ENCODE measurements at places on chromosomes 13 and 19.

DNA sequence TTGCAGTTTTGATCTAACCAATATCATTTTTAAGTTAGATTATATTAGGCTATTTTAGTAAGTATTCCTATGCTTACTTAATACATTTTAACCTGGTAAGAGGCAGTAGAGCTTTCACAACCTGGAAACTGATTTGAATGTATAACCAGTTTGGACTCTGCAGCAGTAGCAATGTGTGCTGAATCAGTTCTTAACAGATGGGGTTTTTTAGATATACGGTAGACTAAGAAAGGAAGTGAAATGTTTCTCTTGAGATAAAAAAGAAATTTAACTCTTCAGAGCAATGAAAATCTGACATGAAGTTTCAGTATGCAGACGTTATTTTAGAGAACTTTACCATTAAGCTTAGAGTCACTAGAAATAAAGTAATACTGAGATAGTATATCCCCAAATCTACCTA lies 2.7 kb downstream of the NBEA start:
- DNase-seq: peak; percentile 48

- DNase-seq: peak; percentile 84
Observed at GRCh38 chr19:10603873-10604459, 16.9 kb upstream of the AP1M2 start.

DNA sequence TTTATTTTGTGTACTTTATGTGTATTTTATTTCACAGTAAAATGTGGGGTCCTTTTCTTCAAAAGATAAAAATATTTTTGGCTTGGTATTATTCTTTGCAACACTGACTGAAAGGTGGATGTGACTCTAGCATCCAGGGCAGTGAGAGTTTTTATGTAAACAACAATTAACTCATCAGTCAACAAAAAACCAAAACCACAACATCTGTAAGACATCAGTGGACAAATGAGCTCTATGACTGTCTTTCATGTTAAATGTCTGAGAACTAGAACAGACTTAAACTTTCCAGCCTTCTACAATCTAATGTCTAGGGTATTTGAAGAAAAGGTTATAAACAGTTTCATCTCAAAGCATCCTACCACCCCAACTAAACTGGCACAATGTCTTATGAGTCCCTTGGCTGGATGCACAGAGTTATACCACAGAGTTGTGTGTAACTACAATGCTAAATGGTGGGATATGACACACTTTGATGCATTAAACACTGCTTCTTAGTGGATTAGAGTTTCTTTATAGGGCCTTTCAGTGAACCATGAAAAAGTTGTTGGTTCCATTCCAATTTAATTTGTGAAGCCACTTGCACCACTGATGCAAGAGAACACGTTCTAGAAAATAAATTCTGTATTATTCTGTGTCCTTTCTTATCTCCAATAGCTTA lies 544.2 kb upstream of the KLF12 start:
- DNase-seq: no peak

DNA sequence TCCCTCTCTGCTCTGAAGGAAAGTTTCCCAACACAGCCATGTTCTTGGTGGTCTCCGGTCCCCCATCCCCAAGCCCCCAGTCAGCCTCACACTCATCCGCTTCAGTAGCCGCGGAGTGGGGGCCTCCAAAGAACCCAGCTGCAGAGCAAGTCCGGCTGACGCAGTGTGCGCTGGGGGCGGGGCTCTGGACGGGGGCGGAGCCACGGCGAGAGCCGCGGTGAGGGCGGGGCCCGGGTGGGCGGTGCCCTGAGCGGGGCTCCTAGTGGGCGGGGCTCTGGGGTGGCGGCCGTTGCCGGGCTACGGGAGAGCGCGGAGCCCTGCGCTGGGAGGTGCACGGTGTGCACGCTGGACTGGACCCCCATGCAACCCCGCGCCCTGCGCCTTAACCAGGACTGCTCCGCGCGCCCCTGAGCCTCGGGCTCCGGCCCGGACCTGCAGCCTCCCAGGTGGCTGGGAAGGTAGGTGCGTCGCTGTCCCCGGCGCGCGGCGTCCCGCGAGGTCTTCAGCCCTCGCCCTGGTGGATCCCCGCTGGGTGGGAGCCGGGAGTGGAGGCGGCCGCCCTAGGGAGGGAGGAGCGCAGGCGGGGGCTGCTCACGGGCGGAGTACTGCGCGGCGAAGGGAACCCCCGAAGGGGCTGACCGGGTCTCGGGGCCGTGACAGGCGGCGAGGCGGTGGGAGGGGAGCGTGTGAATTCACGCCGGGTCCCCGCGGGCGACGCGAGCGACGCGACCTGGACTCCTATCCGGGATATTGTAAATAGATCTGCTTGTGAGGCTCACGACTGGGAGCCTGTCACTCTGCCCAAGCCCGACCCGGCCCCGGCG lies 9.1 kb downstream of the TNFRSF19 start:
- DNase-seq: peak; percentile 93

DNA sequence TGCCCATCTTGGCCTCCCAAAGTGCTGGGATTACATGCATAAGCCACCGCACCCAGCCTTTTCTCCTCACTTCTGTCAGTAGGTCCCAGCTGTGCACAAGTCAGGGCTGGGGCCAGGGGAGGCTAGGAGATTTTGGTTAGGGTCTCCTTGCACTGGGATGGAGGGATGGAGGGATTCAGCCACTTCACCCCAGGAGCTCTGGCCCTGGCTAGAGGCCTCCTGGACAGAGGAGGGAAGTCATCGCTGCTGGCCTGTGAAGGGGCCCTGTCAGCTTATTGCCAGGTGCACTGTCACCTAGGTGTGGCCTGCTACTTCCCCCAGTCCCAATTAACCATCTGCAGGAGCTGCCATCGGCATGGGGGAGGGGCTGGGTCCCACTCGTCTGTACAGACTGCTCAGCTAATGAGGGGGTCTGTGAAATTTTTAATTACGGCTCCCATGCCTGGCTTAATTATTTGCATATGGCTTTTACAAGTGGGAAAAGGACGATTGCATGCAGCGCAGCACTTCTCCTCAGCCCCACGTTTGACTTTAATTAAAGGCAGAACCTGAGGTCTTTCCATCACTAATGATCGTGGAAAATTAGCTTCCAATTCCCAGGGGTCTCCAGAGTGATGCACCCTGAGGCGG lies 52.4 kb downstream of the CHST8 start:
- DNase-seq: no peak

DNA sequence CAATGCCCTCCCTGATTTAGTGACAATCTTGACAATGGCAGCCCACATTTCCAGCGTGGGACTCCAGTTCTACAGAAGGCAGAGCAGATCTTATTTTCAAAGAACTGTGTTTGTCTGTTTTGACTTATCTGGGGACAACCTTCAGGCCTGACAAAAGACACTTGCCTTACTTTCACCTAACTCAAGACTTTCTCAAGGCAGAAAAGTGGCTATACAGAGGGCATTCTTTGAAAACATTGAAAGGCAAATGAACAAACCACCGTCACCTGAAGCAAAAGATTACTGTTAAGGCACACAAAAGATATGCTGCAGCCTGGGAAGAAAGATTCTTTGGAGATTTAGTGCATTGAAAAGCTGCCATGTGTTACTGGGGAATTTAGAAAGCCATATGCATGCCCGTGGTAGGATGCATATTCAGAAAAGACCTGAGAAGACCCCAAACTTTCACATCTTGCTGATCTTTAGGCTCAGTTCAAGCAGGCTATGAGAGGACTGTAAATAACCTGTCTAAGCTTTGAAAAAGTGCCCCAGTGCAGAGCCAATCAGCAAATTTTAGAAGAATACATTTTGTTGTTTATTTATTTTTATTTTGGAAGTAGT lies 82.8 kb downstream of the TSC22D1 start:
- no peak for DNase-seq

DNA sequence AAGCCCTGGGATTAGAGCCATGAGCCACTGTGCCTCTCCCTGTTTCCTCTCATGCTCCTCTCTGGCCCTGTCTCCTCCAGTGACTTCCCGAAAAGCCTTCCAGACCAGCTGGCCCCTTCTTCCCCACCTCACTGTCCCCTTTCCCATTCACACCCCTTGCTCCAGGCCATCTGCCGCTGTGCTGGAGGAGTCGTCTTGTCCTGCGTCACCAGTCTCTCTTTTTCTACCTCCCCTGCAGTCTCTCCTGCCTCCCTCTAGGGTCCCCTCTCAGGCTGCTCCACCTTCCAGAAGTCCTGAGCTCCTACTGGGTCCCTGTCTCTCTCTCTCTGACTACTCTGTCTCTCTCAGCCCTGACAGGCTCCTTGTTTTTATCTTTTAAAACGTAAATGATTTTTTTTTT lies 5.3 kb upstream of the FFAR1 start:
- no peak for DNase-seq

GRCh38 chr13:72149701-72150100 lies 282.7 kb upstream of the DACH1 start:
- no peak for DNase-seq

DNA sequence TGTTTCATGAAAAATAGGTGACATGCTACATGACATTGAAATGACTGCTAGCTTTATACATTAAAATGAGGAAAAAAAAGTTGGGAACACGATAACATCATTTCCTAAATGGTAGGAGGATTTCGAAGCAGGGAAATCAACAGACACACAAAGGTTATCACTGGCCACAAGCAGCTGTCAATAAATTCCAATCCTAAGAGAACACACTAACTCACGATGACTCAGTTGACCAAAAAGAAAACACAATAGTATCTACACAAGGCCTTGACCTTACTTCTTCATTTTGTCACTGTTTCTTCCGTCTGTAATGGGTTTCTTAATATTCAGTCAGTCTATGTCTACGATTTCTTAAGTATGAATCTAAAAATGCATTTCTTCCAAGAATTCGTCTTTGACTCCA lies 36.5 kb downstream of the STARD13 start:
- no peak for DNase-seq

DNA sequence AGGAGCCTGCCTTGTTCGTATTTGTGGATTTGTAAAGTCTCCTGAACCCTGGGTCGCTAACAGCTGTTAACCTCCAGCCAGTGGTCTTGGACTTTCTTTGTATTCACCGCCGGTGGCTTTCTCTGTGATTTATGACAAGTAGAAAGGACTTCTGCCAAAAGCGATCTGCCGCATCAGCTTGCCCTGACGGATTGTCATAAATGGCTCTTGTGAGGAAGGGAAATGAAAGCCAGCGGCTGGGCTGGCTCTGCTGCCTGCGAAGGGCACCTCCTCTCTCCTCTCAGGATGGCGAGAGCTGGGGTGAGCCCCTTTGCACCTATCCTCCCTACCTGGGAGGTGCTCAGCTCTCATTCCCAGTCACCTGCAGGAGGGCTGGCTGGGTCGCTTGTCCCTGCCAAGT lies 25.6 kb downstream of the DHRS12 start:
- peak; percentile 31 for DNase-seq

Measured in hematopoietic multipotent progenitor cell treated with erythropoietin and hydrocortisone succinate and interleukin-3 and kit ligand, for 4 days (in vitro differentiated cells).